ENCODE measurements at places on chromosomes 5 and 9. TPM values are rescaled to one million over a fixed set of nuclear protein-coding genes. Genes with fewer than 3 reads are reported as not detected.

DNA sequence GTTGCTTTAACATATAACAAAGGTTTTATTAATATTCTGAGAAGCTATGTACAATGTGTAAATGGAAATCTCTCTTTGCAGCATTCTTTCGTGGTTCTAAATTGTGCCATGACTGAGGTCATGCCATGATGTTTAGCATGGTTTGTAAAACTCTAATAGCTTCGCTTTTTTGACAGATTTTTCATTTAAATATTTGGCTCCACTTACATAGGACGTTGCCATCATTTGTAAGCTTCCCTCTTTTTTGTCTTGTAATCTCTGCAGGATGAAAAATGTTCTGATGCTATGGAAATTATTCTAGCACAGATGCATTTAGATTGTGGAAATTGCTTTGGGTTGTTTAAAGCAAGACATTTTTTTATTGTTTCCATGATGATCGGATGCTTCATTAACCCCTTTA lies 1054.8 kb downstream of the MAT2B start:
- H3K27ac ChIP-seq = no peak overlapping the region
- DNase-seq = no peak

DNA sequence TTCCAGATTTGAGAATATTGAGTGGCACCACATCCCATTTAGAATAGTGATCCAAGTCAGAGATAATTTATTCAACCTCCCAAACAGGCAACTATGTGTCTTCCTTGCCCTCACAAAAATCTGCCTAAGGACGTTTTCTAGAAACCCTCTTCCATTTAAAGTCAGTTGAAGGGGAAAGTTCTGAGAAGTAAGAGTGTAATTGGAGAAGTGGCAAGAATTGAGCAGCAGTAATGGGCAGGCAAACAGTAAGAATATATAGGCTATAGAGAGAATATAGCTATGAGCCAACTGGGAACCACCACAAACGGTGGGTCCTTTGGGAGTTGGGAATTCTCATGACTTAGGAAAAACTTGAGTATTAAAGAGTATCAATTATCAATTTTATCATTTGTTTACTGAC lies 31.1 kb upstream of the CETN3 start:
- DNase-seq = no peak
- H3K4me1 ChIP-seq = peaks cover 10% of the 10 kb centered on the region
- no peaks in the 10 kb centered on the region for H3K36me3 ChIP-seq
- H3K27ac ChIP-seq = peak overlapping the region; percentile 57

IFNA4 gene
- not detected for total RNA-seq

DNA sequence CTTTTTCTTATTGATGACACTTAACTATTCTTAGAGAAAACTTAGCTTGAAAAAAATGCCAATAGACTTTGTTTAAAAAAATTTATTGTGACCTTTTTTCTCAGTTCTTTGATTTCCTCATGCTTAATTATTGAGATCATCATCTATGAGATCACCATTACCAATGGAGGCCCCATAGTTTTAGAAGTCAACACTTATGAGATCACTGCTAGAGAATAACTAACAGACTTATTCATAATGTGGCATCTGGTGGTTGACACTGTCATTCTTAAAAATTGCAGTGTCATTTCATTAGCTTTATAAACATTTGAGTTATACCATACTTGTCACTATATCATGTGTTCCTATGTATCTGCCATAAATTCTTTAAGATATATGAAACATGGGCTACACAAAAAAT lies 14.9 kb upstream of the FEM1C start:
- H3K27ac ChIP-seq = peak overlapping the region; percentile 88
- H3K4me3 ChIP-seq = peak overlapping the region; percentile 33
- no peaks in the 10 kb centered on the region for H3K27me3 ChIP-seq
- peaks cover 53% of the 10 kb centered on the region for H3K4me1 ChIP-seq
- H3K36me3 ChIP-seq = peaks cover 12% of the 10 kb centered on the region
- peak; percentile 78 for DNase-seq

DNA sequence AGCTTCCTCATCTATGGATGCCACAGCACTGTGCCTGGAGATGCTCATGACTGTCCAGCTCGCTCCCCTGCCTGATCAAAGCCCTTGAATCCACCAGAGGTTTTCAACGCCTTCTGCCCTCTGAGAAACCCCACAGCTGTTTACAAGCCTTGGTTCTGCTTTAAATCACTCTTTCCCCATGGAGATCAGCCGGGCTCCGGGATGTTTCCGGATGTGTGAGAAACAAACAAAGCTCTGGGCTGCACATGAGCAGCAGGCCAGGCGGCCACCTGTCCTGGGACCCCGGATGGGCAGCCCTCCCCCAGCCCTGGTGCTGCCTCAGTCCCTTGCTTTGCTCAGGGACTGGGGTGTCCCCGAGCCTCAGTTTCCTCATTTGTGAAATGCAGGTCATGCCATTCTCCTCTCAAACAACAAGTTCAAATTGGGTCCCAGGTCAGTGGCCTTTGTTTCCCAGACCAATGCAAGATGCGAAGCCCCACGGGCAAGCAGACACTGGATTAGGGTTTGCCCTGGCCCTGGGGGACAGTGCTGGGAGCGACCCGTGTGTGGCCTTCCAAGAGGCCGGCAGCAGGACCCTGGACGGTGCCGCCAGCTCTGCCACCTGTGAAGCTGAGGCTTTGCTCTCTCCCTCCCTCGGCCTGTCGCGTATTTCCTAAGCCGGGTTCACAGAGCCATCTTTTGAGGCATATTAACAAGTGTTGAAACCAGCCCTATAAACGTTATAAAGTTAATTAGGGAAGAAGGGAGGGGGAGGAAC lies 42.4 kb upstream of the PHYKPL start:
- peaks cover 9% of the 10 kb centered on the region for H3K36me3 ChIP-seq
- H3K4me3 ChIP-seq = no peak overlapping the region
- peaks cover 4% of the 10 kb centered on the region for H3K4me1 ChIP-seq
- no peak for DNase-seq
- H3K27me3 ChIP-seq = peaks cover 20% of the 10 kb centered on the region

- H3K4me1 ChIP-seq = peaks cover 16% of the 10 kb centered on the region
- H3K27me3 ChIP-seq = no peaks in the 10 kb centered on the region
- H3K4me3 ChIP-seq = no peak overlapping the region
Observed at GRCh38 chr5:53239301-53239990, 129.9 kb upstream of the MOCS2 start.

DNA sequence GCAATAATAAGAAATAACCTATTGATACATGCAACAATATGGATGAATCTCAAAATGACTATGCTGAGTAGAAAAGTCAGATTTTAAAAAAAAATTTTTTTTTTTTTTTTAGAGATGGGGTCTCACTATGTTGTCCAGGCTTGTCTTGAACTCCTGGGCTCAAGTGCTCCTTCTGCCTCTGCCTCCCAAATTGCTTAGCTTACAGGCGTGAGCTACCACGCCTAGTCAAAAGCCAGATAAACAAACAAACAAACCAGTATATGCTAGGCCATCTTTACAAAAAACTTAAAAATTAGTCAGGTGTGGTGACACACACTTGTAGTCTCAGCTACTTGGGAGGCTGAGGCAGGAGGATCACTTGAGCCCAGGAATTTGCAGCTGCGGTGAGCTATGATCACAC lies 79.0 kb downstream of the MED27 start:
- H3K4me3 ChIP-seq = no peak overlapping the region
- H3K36me3 ChIP-seq = peaks cover 41% of the 10 kb centered on the region
- H3K27ac ChIP-seq = no peak overlapping the region
- peaks cover 1% of the 10 kb centered on the region for H3K27me3 ChIP-seq
- no peak for DNase-seq

ZFP37 gene
- 2.3 TPM for total RNA-seq

GRCh38 chr9:27943501-27943900 lies 370.2 kb upstream of the C9orf72 start:
- no peaks in the 10 kb centered on the region for H3K4me1 ChIP-seq
- DNase-seq = no peak
- no peaks in the 10 kb centered on the region for H3K36me3 ChIP-seq

DNA sequence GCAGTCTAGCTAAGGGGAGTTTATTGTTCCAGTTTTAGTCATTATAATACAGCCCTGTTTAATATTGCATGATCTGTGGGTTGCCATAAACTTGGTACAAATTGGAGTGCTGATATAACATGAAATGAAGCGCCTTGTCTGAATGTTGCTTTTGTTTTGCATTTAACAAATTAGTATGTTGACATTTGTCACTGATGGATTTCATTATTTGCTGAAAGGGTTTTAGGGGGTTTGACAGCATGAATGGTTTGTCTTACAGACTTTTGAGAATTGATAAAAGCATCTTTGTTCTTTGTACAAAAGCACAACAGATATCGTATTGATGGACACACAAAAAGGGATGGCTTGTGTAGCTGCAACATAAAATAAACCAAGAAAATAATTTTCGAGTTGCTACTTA lies 178.3 kb downstream of the AOPEP start:
- H3K36me3 ChIP-seq = no peaks in the 10 kb centered on the region
- H3K27ac ChIP-seq = peak overlapping the region; percentile 85
- H3K4me1 ChIP-seq = peaks cover 83% of the 10 kb centered on the region
- peak overlapping the region; percentile 81 for H3K4me3 ChIP-seq

DNA sequence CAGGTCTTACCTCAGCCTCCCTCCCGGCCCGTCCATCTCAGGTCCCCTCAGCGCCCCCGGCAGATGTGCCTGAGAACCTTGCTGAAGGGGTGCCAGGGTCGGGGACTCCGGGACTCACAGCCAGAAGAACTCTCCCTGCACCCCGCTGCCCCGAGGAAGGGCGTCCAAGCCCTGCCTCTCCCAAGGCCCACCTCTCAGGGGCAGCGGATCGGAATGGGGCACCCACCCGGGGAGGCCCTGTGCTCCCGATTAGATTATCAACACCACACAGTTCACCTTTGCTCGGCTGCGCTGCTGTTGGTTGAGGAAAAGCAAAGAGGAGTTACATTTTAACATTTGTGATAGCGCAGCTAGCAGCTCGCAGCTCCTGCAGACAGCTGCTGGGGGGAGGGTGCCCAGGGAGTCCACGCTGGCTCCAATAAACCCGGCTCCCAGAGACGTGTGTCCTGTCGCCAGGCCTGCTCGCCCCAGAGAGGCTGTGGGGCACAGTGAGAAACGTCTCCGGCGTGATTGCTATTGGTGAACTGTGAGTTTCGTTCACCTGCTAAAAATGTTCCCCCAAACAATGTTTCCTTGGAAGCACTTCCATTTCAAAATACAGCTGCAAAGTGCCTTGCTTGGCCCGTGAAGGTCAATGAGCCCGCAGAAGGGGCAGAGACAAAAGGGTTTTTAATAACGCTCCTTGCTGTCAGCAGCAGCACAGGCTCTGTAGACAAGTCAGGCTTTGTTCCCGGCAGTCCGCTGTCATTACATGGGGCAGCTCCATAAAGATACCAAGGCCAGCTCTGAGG lies 18.6 kb upstream of the SLC6A19 start:
- peaks cover 9% of the 10 kb centered on the region for H3K27me3 ChIP-seq
- no peaks in the 10 kb centered on the region for H3K36me3 ChIP-seq
- DNase-seq = no peak
- H3K4me1 ChIP-seq = no peaks in the 10 kb centered on the region
- H3K4me3 ChIP-seq = no peak overlapping the region

GRCh38 chr5:179223528-179223927 lies 121.7 kb downstream of the ADAMTS2 start:
- H3K36me3 ChIP-seq = peaks cover 11% of the 10 kb centered on the region
- no peaks in the 10 kb centered on the region for H3K4me1 ChIP-seq
- no peak for DNase-seq
- H3K4me3 ChIP-seq = no peak overlapping the region
- H3K27me3 ChIP-seq = peaks cover 4% of the 10 kb centered on the region

GRCh38 chr9:20236676-20237075 lies 385.6 kb downstream of the MLLT3 start:
- H3K36me3 ChIP-seq = no peaks in the 10 kb centered on the region
- H3K4me1 ChIP-seq = no peaks in the 10 kb centered on the region
- DNase-seq = no peak
- no peak overlapping the region for H3K27ac ChIP-seq
- H3K27me3 ChIP-seq = peaks cover 11% of the 10 kb centered on the region

THBS4 gene
- 0.24 TPM for total RNA-seq

- no peak overlapping the region for H3K4me3 ChIP-seq
- DNase-seq = no peak
- H3K4me1 ChIP-seq = peaks cover 33% of the 10 kb centered on the region
- H3K27ac ChIP-seq = no peak overlapping the region
- H3K27me3 ChIP-seq = no peaks in the 10 kb centered on the region
Observed at GRCh38 chr5:98605426-98605825, 168.0 kb upstream of the RGMB start.

DNA sequence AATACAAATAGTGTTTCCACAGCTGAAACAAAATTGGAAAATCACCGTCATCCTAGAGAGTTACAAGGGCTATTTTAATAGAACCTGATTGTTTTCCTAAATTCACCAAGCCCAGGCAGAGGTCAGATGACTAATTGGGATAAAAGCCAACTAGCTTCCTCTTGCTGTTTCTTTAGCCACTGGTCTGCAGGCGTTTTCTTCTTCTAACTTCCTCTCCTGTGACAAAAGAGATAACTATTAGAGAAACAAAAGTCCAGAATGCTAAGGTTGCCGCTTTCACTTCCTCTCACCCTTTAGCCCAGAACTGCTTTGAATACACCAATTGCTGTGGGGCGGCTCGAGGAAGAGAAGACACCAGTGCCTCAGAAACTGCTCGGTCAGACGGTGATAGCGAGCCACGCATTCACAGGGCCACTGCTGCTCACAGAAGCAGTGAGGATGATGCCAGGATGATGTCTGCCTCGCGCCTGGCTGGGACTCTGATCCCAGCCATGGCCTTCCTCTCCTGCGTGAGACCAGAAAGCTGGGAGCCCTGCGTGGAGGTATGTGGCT lies at the start of gene TLR4:
TLR4 (plus strand) TSS at position 380 of the 552 bp plus-strand sequence; CDS start at position 450, 70 bp downstream.
- peaks cover 31% of the 10 kb centered on the region for H3K4me1 ChIP-seq
- H3K36me3 ChIP-seq = peaks cover 22% of the 10 kb centered on the region
- H3K4me3 ChIP-seq = peak within 1 kb of the TSS; percentile 93
- H3K27me3 ChIP-seq = no peaks in the 10 kb centered on the region
- peak; percentile 86 for DNase-seq

All from HFFc6 (cell line).